ENCODE measurements at places on chromosomes 2 and 18.
A peak's percentile ranks its signal among the peaks of the same experiment; 100 is the strongest.

GRCh38 chr2:105417857-105418436 lies 19.1 kb upstream of the FHL2 start:
- no peak for DNase-seq

DNA sequence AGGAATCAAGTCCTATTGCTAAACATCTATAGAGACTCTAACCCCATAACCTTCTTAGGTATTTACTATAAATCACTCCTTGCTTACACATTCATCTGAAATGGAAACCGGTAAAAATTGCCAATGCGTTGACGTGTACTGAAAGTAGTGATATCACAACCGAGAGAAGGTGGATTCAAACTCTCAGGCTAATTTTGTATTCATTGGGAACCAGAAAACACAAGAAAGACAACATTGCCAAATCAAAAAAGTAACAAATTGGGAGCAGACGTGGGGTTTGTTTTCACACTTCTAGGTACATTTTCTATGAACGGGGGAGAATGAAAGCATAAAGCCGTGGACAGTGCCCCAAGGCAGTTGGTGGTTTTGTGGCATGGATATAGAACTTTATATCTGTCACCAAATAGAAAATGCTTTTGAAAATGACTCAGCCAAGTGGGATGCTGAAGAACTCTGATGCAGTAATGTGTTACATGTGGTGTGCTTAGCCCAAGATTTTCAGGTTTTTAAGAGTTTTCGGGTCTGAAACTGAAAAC lies 155.1 kb upstream of the RASGRP3 start:
- no peak for DNase-seq

DNA sequence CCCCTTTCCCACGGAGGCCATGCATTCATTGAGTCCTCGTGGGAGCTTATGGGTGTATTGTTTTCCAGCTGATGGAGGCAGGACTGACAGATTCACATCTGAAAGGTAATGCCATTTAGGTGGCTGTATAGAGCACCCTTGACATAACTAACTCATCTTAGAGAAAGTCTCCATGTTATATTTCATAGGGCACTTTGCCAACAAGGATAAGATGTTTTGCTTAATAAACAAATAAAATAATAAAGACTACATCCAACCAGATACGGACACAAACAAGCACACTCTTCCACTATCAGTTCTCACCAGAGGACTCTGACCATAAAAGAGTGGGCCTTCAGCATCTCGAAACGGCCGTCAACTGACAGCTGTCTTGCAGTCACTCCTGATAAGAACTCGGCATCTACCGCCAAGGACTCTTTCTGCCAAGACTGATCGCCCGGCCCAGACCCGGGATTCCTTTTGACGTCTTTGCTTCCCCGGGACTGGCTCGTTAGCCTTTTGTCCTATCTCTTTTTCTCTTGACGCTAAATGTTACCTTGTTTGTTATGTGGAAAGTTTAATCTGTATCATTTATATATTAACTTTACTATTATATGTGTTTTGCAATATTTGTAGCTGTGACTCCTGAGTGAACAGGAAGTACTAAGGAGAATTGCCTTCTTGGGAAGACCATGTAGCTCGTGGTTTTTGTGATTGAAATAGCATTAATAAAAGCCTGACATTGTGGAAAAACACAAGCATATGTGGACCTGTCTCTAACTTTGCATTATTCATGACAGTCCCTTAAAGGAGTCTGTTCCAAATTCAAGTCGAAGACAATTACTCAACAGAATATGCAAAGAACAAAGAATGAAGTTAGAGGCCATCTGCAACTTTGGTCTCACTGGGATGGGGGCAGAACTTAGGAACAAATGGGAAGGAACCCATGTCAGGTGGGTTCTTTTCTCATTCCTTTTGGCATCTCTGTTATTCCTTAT lies 195.1 kb downstream of the LPIN1 start:
- no peak for DNase-seq

GRCh38 chr18:46830633-46831032 lies 73.8 kb upstream of the ST8SIA5 start:
- DNase-seq = no peak

DNA sequence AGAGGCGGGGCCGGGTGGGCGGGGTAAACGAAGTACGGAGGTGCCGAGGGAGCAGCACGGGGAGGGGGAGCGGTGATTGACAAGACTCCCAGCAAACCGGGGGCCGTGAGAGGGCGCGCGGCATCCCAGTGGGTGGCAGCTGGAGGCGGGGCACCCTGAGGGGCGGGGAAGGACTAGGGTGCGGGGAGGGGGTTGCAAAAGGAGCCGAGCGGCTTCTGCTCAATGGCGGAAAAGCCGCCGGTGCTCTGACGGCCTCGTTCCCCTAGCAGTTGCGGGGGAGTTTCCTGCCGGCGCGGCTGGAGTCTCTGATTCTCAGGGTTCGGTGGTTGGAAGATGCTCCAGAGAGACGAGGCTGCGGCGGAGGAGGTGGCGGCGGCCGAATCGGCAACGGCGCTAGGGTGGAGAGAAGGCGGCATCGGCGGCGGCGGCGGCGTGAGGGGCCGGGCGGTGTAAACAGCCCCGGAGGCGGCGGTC lies at the start of gene PPM1B:
Gene PPM1B, plus strand, starts transcription at position 195 of the 474 bp plus-strand sequence. CDS start 32,325 bp downstream, outside the sequence.
- DNase-seq = peak; percentile 99

GRCh38 chr2:188395903-188396689 lies 104.4 kb downstream of the GULP1 start:
- DNase-seq = no peak

DNA sequence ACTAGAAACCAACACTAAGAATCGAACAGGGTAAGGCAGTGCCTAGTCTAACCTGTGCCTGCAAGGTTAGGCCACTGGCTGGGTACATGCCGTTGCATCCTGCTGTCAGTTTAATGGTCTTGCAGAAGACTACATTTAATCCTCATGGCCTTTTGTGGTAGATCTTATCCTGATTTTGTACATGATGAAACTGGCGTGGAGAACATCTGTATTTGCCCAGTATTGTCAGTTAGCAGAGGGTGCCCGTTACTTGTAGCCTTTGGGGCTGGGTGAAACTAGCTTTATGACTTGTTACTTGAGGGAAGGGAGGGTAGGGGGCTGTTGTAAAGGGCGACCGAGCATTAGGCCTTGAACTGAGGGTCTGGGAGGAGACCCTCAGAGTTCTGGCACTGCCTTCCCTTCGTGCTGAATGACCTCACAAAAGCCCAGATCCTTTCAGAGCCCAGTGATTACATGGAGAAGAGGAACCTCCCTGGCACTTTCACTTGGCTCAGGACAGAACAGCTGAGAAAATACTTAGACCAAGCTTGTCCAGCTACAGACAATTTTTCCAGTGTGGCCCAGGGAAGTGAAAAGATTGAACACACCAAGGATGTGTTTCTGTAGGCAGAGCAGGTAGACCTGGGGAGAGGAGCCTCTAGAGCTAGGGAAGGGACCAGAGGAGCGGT lies 19.5 kb downstream of the SLC20A1 start:
- DNase-seq = no peak

GRCh38 chr2:9498210-9498609 lies 23.9 kb downstream of the IAH1 start:
- no peak for DNase-seq

- no peak for DNase-seq
Measured at GRCh38 chr2:130390460-130391057, 34.7 kb downstream of the PTPN18 start.

DNA sequence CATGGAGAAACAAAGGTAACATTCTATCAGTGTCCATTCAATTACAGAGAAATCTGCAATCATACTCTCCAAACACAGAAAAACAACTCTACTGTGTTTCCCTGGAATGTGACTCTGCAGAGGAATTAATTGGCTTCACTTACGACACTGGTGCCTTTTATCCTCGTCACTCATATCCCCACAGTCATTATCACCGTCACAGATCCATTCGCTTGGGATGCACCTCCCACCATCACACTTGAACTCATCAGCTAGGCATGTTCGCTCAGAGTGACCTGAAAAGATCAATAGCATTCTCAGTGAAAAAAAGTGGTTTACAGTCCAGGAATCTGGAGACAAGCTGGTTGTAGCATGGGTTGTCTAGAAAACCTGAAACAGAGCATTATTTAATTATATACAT lies 124.3 kb downstream of the DHRS9 start:
- DNase-seq = no peak

DNA sequence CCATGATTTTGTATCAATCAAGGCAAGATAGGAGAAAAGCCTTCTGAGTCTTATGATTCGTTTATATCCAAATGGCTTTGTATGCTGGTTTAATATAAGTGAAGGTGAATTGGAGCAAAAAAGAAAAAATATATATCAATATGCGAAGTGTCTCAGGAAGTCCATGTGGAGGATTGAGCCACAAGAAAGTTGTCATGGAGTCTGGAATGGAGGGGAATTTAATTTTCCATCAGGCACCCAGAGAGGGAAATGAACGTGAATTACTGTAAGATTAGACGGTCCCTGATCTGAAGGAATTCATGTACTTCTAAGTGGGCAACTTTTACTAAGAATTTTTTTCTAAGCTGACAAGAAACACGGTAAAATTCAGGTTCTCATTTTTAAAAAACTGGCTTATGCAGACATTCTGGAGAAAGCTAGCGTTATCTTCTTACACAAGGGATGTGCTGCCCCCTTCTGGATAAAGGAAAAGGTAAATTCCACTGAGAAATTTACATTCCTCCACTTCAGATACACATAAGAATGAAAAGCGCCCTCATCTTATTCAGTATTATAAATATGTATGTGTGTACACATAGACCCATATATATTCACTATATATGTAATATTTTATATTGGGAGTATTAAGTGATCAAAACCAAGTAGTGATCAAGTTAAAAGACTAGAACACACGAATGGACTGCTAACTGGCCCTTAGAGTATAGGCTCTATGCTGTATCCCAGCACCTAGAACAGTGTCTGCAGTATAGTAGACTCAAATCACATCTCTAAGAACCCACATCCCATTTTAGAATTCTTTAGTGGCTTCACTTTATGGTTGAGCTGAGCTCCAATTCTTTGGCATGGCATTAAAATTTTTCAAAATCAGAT lies 289.0 kb upstream of the TFPI start:
- DNase-seq = no peak

- no peak for DNase-seq
Measured at GRCh38 chr18:79738581-79739439, 58.9 kb upstream of the KCNG2 start.

DNA sequence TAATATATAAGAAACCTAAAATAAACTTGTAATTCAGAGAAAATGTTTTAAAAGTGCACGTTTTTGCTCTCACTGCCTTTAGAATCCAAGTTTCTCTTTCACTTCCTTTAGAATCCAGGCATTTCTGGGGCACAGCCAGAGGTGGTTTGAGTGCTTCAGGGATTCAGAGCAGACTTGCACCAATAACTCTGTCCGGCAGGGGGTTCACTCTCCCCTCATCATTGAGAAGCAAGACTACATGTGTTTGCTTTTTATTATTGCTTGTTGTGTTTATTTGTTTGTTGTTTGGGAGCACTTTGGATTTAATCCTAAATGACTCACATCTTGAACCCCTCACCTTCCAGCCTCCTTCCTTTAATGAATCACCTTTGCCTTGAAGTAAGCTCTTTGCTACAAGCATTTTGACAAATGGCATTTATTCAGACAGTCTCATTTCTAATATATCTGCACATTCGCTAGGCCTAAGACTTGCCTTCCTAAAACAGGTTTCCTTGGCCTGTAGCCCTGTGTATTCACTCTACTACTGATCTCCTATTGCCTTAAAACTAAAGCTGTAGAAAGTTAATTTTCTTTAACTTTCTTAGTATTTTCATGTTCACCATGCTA lies 233.5 kb upstream of the ATP5MC3 start:
- DNase-seq = no peak

DNA sequence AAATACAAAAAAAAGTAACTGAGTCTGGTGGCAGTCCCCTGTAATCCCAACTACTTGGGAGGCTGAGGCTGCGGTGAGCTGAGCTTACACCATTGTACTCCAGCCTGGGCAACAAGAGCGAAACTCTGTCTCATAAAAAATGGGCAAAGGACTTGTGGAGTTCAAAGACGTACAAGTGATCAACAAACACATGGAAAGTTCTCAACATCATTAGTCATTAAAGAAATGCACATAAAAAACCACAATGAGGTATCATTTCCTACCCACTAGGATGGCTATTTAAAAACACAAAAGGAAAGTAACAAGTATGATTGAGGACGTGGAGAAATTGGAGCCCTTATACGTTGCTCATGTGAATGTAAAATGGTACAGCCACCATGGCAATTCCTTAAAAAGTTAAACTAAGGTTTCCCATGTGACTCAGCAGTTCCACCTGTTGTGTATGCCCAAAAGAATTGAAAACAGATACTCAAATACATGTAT lies 52.3 kb downstream of the RAB10 start:
- no peak for DNase-seq

DNA sequence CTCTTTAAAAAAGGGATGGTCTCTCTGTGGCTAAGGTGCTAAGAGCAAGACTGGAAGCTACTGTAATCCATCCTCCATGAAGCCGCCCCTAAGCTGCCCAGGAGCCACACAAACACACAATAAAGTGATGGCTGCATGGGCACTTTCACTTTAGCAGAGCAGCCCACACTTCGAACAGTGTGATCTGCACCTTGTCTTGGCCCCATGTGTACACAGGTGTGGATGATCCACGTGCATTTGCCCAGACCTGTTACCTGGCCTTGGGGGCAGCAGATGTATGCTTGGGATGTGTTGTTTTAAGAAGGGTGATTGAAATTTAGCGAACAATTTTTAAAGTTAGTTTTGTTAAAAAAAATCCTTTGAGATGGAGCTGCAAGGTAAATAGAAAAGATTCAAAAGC lies 39.9 kb downstream of the TMEM178A start:
- DNase-seq = no peak

- no peak for DNase-seq
Measured at GRCh38 chr18:13810950-13811485, 12.9 kb upstream of the MC5R start.
